ENCODE measurements at places on chromosomes 3 and 15.

DNA sequence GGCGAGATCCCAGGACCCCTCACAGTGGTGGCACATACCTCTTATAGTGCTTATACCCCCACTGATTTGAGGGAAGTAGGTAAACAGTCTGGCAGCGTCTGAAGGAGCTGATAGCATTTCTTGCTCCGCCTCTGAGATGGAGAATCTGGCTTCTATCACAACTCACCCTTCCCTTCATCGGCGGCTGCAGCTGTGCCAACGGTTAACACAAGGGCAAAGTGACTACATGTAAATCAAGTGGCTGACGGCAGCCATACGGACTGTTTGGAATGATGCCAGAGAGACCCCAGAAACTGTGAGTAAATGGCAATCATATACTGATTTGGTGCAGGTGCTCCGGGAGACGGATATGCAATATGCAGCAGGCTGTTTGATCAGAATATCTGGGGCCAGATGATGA lies 66.8 kb upstream of the UNC13C start:
- DNase-seq: no peak

- DNase-seq: peak; percentile 41
Measured at GRCh38 chr15:68620721-68621527, 42.1 kb downstream of the CORO2B start.

DNA sequence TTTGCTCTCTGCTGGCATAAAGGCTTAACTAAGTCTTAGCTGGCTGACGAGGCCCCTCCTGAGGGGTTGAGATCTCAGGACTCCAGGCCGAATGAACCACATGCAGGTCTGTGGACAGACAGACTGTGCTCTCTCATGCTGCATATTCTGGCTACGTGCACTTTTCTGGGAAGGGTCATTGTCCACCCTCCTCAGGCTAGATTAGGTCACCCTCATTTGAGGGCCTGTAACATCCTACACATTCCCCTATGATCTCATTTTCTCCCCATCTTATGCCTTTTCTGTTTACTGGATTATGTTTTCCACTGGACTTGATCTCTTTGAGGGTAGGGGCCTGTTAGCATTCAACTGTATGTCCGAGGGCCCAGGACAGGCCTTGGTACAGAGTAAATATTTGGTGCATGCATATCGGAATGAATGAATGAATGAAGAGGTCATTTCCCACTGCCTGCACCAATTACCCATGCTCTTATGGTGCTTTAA lies 13.7 kb downstream of the EEFSEC start:
- DNase-seq: no peak

DNA sequence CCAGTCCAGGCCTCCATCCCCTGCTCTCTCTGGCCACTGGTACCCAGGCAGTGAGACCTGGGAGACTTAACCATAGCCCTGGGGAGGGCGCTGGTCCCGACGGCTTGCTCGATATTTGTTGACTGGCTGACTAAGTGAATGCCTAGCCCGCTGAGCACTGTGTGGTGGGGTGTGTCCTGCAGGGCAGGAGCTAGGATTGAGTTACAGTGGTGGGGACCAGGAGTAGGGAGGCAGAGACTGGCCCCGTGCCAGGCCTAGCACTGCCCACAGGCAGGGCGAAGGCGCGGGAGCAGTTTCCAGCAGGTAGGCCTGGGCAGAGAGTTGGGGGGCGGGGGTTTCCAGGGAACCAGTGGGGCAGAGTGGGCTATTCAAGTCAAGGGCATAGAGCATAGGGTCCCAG lies at the start of gene VILL:
TSS of gene VILL (plus strand) at position 260 of the 400 bp plus-strand sequence. CDS start 2,887 bp downstream, outside the sequence.
- no peak for DNase-seq

DNA sequence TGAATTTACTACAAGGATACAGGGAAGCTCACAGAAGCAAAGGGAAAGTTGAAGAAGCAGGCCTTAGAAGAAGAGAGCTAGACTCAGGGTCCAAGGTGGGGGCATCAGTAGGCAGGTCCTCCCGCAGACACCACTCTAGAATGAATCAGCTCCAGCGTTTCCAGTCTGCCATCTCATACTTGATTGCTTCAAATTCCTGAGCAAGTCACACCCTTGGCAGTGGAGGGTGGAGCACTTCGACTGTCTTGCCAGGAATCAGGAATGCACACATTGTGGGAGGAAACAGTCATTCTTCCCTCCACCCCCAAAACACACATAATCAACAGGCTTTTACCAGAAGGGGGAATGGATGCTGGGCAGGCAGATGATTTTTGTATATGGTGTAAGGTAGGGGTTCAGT lies 78.5 kb downstream of the CHCHD6 start:
- peak; percentile 92 for DNase-seq

GRCh38 chr15:63709365-63709764 lies 112.2 kb downstream of the FBXL22 start:
- DNase-seq: no peak

DNA sequence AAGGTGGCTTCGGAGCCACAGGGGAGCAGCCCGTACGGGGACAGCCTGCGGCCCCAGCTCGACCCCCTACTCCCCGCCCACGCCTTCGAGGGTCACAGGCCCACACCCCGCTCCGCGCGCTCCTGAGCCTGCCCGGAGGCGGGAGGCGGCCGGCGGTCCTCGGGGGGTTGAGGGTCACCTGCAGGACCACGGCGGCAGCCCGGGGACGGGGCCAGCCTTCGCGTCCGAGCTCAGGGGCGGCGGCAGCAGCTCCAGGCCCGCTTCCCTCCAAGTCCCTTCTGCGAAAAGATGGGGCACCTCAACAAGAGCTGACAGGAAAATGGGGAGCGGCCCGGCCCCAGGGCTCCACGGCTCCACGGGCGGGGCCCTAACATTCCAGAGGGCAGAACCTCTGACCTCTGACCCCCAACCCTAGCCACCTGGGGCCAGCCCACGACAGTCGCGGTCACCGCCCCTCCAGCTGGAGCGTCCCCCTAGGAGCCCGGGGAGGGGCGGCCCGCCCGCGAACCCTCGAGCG lies 428 bp downstream of the LYSMD4 start:
- no peak for DNase-seq

DNA sequence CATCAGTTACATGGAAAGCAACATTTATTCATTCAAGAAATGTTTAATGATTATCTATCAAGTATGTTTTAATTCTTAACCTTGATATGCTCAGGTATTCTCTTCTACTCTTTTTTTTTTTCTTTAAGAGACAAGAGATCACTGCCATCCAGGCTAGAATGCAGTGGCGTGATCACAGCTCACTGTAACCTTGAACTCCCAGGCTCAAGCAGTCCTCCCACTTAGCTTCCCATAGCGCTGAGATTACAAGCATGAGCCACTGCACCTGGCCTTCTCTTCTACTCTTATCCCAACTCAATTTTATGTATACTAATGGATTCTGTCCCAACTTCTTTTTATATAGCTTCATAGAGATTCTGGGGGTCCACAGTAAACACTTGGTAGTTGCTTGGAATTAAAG lies 50.9 kb downstream of the SETD2 start:
- no peak for DNase-seq

DNA sequence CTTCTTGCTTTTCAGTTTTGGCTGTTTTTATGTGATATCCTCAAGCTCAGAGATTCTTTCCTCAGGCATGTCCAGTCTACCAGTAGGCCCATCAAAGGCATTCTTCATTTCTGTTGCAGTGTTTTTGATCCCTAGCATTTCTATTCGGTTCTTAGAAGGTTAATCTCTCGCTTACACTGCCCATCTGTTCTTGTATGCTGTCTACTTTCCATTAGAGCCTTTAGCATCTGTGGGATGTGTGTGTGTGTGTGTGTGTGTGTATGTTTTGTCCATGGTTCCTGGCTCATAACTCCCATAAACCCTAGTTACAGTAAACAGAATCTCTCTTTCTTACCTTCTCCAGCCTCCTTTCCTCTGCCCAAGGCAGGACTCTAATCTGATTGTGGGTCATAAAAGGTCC lies 5.1 kb upstream of the SLC22A13 start:
- DNase-seq: no peak

DNA sequence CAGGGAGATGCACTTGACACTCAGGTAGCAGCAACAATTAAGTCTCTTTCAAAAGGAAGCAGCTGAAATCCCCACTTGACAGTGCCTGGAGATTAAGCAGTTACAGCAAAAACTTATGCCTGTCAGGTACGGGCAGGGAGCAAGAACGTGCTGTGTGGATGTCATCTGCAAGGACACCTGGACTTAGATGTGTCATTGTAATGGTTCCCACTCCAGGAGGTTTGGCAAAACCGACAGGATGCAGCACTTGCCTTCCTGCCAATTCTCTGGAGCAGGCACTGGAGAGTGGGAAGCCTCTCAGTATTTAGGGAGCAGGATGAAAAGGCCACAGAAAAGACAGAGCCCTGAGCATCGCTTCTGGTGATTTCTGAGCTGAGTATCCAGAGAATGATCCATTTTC lies 292.4 kb downstream of the PDCD6IP start:
- no peak for DNase-seq

DNA sequence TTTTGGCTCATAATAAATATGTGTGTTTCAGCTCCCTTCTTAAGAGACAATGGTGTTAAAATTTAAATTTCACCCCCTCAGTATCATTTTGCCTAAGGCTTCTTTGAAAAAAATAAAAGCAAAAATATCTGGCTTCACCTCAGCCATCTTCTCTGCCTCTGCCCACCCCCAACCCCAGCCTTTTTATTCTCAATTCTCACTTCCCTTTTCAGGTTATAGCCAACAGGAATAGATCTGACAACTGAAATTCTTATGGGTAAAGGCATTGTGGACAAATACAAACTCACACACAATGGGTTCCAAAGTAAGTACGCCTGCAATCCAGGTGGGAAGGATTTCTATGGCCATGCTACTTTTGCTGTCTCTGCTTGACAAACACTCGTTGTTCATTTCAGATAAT lies 399.0 kb upstream of the ARRDC4 start:
- no peak for DNase-seq

GRCh38 chr15:25993506-25993905 lies 130.4 kb upstream of the ATP10A start:
- DNase-seq: no peak

GRCh38 chr3:119647171-119647570 lies 13.2 kb downstream of the POPDC2 start:
- no peak for DNase-seq

DNA sequence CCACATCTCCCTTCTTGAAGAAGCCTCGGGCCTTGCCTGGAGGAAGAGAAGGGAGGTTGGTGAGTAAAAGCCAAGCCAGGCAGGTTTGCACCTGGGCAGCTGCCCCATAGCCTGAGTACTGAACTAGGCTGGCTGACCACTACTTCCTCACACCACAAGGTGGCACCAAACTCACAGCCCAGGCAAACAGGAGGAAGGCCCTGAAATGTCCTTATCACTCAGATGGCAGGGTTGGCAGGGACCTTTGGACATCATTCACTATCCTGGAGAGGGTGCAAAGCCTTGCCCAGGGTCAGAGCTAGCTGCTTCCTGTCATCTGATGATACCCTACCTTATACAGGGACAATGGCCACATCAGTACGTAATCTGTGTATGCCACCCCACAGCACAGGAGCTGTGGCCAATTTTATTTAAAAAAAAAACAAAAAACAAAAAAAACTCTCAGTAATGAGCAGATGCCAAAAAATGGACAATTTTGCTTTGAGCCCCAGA lies 2.2 kb upstream of the GRAMD2A start:
- DNase-seq: no peak

- no peak for DNase-seq
Measured at GRCh38 chr3:67685499-67685898, 31.1 kb upstream of the SUCLG2 start.

- no peak for DNase-seq
Measured at GRCh38 chr15:74257105-74257504, 21.0 kb downstream of the CCDC33 start.

DNA sequence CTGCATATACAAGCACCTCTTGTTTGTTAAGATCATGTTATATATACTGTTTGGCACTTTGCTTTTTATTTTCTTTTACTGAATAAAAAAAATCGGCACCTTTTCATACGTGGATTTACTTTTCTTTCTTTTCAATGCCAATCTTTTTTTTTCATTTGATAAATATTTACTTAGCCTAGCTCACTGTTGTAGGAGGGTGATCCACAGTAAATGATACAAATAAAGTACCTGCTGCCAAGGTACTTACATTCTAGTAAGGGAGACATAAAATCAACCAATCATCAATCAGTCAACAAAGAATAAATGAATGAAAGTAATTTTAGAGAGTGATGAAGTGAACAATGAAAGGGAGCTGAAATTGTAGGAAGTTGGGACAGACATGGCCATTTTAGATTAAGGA lies 18.3 kb downstream of the GNB5 start:
- DNase-seq: no peak

DNA sequence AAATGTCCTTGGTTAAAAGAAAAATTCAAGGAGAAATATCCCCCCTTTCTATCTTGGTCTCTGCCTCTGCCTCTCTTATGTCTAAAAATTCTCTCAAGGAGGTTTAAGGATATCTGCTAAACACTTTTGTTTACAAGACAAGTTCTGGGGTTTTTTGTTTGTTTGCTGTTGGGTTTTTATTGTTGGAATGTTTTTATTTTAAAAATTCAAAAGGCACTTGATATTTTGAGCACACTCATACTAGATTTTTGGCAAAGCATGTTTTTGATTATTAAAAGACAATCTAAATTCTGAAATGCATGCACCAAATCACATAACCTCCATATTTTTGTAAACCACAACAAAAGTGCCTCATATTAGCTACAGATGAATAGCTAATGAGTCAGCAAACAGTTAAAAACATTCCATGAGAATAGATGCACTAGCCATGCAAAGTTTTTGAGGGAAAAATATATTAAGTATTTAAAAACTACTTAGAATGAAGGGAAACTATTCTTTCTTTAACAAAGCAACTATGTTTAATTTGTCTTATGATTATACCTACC lies 84.6 kb downstream of the ZBTB20 start:
- DNase-seq: peak; percentile 70

- DNase-seq: no peak
Measured at GRCh38 chr15:43763819-43764446, 12.8 kb downstream of the ELL3 start.

- DNase-seq: no peak
Measured at GRCh38 chr3:185470323-185470722, 28.5 kb downstream of the TMEM41A start.

DNA sequence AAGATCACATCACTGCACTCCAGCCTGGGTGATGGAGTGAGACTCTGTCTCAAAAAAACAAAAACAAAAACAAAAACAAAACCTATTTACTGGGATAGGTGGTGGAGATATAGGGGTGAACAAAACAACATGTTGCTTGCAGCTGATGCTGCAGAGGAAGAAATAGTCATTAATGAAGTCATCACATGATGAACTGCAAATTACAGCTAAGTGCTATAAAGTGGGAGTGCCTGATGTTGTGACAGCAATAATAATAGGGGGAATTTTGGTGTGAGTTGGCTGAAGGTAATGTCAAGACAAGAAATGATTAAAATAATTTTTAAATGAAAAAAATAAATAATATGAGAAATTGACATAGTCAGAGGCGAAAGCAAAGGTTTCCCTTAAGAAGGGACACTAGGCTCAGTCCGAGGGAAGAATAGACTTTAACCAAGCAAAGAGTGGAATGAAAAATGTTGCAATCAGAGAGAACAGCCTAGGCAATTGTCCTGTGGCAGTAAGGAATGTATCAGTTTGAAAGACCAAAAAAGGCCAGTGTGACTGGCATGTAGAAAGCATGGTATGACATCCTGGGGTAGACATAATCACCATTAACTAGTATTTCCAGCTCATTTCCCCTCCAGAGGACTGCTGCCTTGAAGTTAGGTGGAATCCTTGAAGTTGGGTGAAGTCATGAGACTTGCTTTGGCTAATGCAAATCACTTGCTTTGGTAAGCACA lies 14.7 kb upstream of the PIK3CB start:
- DNase-seq: no peak

- DNase-seq: no peak
Measured at GRCh38 chr15:34109797-34110663, 8.1 kb downstream of the PGBD4 start.

GRCh38 chr15:59439576-59439975 lies 1.6 kb downstream of the FAM81A start:
- DNase-seq: no peak

GRCh38 chr3:48243886-48244285 lies 3.0 kb downstream of the ZNF589 start:
- DNase-seq: no peak

Data from HS-5 (cell line).